Motor neuron (in vitro differentiated cells): ENCODE measurements at places on chromosomes 4 and X.

DNA sequence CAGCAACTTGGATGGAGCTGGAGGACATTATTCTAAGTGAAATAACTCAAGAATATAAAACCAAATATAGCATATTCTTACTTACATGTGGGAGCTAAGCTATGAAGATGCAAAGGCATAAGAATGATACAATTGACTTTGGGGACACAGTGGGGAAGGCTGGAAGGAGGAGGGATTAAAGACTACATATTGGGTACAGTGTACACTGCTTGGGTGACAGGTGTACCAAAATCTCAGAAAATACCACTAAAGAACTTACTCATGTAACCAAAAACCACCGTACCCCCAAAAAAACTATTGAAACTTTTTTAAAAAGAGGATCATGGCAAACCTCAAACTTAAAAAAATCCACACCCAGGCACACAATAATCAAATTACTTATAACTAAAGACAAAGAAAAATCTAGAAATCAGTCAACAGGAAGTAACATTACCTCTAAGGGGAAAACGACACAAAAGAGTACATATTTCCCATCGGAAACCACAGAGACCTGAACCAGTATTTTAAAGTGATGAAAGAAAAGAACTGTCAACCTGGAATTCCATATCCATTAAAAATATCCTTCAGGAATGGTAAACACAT lies 241.8 kb downstream of the PRDM5 start:
- ATAC-seq = no peak

DNA sequence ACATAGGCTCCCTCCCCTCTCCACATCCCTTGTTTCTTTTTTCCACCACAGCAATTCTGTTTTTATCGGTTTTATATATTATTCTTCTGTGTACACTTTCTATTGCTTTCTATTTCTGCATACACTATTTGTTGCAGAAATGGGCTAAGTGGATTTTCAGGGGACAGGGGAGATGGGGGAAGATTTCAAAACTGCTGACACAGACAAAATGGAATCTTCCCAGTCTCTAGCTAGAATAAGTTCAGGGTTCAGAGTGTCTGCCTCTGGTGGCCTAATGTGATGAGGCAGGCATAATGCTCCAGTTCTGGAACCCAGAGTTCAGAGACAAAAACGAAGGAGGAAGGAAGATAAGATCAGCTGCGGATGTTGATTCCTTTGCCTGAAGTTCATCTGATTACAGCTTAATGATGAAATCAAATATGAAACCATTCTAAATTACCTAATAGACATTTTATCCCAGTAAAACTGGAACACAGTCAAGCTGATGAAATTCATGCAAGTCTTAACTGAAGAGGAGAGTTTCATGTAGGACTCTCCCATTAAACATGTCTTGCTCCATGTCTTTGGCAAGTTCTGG lies 447.1 kb downstream of the AFF2 start:
- no peak for ATAC-seq

DNA sequence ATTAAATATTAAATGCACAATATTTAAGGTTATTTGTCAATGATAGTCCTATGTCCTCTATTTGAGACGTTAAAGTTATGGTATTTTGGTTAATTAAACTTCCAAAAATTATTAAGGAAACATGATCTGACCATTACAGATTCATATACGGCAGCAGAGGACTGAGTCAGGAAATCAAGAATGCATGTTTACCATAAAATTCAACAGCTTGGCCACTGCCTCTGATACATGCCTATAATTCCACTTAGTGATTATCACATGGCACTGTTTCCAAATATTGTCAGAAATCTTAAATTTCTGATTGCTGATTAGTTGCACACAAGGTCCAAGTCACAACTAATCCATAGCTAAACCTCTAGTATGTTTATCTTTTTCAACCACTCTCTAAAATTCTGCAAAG lies 232.2 kb upstream of the UGT8 start:
- no peak for ATAC-seq

DNA sequence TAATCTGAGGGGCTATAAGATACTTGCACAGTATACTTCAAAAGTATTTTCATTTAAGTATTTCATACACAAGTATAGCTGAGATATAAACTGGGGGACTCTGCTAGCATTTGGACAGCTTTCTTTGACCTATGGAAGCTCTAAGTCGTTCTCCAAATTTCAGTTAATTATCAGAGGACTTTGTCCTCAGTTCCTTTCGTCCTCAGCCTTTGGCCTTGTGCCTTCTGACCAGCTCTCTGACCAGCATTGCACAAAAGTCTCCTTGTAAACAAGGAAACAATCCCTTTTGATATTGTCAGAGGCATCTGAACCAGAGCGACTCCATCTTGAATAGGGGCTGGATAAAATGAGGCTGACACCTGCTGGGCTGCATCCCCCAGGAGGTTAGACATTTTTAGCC lies 464.0 kb upstream of the FAM241A start:
- ATAC-seq = no peak

- no peak for ATAC-seq
Measured at GRCh38 chrX:626745-627509, 3.7 kb upstream of the SHOX start.

GRCh38 chrX:100316987-100317386 lies 93.1 kb downstream of the PCDH19 start:
- no peak for ATAC-seq

- ATAC-seq = no peak
Measured at GRCh38 chr4:13202701-13203100, 281.4 kb downstream of the RAB28 start.
